ENCODE measurements at places on chromosomes 2 and 18. TPM values are rescaled to one million over a fixed set of nuclear protein-coding genes. Genes with fewer than 3 reads are reported as not detected.

The VWA3B gene
- total RNA-seq: 0.43 TPM

DNA sequence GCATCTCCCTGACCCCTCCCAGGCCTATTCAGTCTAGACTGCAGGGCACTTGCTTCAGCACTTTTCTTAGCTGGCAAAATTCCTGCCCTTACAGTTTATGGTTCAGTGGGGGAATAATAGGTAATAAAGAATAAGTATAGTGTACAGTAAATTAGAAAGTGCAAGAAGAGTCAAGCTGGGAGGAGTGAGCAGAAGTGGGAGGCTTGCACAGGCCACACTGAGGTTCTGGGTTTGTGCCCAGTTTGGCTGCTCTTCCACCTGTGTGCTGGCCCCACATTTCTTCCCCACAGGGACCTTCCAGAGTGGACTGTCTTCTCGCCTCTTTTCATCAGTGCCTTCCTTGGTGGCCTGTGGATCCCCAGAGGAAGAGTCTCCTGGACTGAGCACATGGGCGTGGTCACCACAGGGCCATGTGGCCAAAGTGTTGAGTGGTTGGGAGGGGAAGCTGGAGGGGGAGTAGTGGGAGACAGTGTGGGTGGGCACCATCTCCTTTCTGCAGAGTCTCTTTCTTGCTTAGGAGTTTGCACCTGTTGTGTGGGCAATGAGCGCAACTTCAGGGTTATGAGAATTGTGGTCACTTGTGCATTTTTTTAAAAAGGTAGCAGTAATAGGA is 128.6 kb upstream of the ZSWIM2 start:
- no peak for DNase-seq

GRCh38 chr2:73952499-73953446 is 26.1 kb downstream of the DGUOK start:
- no peak for DNase-seq

GRCh38 chr18:68301441-68301840 is 413.5 kb downstream of the TMX3 start:
- DNase-seq: no peak

The NIFK gene
- 117 TPM for total RNA-seq

The HOXD3 gene
- total RNA-seq: not detected

DNA sequence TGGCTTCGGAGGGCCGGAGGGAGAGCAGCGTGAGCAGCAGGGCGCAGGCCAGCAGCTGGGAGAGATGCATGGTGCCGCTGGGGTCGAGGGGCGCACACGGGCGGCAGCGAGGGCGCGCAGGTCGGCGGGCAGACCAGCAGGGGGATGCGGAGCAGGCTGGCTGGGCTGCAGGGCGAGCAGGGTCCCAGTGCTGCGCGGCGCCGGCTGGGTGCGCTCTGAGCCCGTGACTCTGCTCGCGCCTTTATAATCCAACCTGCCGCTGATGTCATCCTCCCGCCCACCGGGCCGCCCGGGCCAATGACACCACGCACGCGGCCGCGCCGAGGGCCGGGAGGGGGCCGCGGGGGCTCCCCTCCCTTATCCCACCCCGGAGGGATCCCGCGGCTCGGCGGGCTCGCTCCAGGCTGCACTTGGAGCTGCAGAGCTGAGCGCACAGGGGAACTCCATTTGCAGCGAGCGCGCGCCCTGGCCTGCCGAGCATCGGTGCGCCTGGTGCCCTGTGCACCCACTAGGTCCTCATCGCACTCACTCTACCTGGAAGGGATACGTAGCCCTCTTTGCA is at the start of gene NPPC:
NPPC (minus strand) TSS at position 217 of the 562 bp plus-strand sequence; CDS start at position 70, 147 bp downstream.
- peak; percentile 86 for DNase-seq

DNA sequence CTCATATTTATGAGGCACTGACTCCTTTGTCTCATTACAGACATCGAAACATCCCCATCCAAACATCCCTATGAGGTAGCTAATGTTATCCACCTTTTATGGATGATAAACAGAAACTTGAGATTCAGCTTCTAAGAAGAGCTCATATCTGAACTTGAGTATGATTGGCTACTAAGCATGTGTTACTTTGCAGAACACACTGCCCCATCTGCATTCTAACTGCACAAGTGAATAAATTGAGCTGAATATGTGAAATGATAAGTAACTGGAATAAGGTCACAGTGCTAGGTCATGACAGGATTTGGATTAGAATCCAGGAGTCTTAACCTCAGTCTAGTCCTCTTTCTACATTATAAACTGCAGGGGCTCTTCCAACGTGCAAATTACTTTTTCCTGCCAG is 172.7 kb downstream of the SETBP1 start:
- DNase-seq: no peak

DNA sequence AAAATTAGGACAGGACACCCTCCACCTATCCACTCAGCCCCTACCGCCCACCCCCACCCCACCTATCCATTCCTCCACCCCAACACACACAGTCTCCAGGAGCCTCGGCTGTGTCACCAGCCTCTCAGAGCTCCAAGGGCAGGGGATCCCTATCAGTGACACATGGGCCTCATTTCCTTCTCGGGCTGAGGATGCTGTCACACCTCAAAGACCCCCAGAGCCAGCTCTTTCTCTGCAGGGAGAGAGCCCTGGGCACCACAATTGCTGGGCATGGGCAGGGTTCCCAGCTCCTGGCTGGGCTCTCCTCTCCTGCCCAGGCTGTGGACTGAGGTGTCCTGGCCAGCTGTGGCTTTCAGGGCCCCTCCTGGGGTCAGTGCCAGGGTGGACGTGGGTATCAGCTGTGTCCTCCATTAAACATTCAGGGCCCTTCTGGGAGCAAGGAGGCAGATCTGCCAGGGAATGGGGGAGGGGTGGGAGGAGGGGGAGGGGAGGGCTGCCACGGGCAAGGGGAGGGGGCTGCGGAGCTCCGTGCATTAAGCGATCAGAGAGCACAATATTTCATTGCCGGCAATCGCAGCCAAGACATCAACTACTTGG is 14.3 kb upstream of the ECEL1 start:
- DNase-seq: no peak

- no peak for DNase-seq
Measured at GRCh38 chr2:622357-622756, 54.8 kb downstream of the TMEM18 start.

GRCh38 chr2:235709124-235709813 is 215.4 kb downstream of the AGAP1 start:
- no peak for DNase-seq

DNA sequence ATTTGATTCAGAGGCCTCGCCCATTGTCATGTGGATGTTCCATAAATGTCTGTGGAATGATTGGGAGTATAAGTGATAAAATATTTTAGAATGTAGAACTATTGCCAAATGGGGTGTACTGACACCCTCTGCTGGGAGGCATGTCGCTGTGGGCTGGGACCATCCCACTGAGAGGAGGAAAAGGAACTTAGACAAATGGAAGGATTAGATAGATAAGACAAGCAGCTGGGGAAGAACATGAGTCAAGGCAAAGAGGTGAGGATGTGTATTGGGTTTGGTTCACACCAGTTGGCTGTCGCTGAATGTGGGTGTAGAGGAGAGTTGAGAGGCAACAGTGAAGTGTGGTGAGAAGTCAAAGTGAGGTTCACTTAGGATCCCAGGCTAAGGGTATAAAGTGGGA is 4.0 kb downstream of the C2orf74 start:
- DNase-seq: no peak

DNA sequence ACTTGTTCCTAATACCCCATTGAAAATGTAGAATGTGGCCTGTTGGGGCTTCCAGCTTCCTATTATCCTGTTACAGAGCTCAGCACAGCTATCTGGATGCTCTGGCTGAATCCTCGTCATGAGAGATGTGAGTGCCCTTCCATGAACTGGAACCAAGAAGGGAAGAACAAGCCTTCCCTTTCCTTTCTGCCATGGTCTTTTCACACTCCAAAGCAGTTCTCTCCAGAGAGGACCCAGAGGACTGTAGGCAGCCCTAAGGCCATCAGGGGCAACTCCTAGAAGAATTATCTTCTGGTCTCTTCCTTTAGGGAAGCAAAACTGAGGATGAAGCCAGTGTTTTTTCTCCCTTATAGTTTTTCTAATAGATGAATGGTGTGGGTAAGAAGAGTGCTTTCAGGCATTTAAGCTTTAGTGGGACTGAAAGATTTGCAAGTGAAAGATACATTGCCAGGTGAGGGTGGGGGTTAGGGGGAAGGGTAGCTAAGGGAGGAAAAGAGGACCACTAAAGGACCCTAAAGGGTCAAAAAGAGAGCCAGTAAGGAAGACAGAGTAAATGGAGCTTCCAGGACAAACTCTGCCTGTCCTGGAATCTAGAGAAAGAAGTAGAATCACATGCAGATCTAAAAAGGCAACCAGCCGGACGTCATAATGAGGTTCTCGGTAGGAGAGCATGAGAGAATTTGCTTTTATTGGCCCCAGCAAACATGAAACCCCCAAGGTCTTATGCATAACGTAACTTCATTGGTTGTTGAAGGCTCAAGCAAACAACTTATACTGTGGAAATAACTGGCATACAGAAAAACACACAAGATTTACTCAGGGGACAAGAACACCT is 12.4 kb upstream of the XPO1 start:
- DNase-seq: no peak

GRCh38 chr2:12721566-12722446 is 5.1 kb downstream of the TRIB2 start:
- peak; percentile 48 for DNase-seq

The CFC1 gene
- total RNA-seq: not detected

DNA sequence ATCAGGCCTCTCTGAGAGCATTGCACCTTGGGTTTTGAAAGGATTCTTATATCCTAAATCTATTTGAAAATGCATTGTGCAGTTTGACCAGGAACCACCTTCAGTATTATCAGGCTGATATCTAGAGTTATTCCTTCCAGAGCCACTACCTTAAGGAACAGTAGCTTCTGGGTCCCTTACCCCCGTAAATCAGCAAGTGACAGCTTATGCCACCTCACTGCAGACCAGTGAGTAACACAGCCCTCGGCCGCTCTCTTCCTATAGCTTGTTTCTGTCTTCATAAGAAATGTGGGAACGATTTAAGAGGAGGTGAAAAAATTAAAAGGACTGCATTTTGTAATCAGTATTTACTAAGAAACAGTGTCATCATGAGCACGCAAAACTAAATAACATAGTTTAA is 584.2 kb downstream of the GALR1 start:
- DNase-seq: no peak

- no peak for DNase-seq
Measured at GRCh38 chr18:5461041-5461440, 82.8 kb downstream of the EPB41L3 start.

DNA sequence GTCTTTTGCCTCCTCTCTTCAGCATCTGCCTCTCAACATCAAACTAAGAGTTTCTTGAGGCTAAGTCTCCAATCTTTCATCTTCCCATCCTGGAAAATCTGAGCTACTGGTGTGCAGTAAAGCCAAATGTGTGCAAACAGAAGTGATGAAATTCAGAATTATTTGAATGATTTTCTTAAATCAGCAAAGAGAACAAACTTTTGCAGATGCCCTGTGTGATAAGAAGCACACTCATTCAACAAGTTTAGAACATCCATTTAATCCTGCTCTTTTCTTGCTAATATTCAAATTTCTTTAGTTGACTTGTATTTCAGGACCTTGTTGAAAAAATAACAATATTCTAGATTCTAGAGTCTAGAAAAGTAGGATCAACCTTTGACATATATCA is 1374.9 kb upstream of the CELF4 start:
- DNase-seq: no peak

The MAB21L4 gene
- not detected for total RNA-seq

GRCh38 chr18:74742573-74743243 is 145.0 kb downstream of the ZNF407 start:
- DNase-seq: no peak

DNA sequence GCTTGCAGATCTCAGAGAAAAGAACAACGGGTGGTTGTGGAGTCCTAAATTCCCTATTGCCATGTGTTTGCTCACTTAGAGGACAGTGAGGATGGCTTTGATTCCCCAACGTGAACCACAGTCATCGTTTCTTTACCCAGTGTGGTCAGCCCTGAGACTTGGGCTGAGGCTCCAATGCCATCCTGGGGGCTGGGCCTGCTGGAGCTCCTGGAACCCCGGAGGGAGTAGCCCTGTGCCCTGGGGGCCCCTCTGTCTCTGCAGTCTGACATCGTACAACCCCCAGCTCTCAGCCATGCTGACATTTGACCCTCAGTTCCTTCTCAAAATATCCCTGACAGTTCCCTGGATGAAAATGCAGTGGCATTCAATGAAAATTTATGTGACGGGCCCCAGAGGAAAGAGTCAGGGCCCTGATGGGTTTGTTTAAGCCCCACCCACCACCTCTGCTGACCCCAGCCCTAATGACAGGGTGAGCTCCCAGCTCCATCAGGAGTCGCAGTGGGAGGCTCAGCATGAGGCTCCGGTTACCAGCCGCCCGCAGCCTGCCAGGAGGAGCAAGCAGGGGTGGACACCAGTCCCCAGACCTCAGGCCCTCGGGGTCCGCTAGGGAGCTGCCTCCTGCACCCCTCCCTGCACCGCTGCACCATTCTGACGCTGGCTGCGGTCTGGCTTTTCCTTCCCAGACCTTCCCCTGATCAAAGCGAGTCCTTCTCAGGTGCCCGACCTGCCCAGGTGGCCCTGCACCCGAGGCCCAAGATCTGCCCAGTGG is 120.9 kb downstream of the TWIST2 start:
- DNase-seq: no peak

The OSBPL6 gene
- total RNA-seq: 1.9 TPM

DNA sequence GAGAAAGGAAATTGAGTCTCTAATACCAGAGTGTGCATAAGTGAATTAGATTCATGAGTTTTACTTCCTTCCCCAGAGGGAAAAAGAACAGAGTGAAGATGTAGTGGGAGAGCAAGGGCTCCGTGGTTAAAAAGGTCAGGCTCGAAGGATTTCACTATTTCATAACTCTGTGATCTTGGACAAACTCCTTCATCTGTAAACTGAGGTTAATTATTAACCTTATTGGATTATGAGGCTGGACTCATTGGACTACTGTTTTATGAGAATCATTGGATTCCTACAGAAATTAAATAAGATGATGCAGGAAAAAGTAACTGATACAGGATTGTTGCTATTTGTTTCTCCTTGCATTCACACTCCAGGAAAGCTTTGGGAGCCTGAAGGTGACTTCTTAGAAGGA is 45.0 kb downstream of the SRD5A2 start:
- no peak for DNase-seq

GRCh38 chr18:4640349-4641012 is 185.4 kb upstream of the DLGAP1 start:
- DNase-seq: no peak

The RFX8 gene
- total RNA-seq: 0.64 TPM

- DNase-seq: no peak
Measured at GRCh38 chr18:51168960-51169662, 28.4 kb downstream of the MEX3C start.

- no peak for DNase-seq
Measured at GRCh38 chr2:40480073-40480472, 28.2 kb upstream of the SLC8A1 start.

The KYNU gene
- not detected for total RNA-seq

The ANKRD30B gene
- not detected for total RNA-seq

- DNase-seq: no peak
Measured at GRCh38 chr2:60926741-60927552, 45.6 kb downstream of the REL start.

- no peak for DNase-seq
Measured at GRCh38 chr2:31322371-31322770, 88.4 kb downstream of the EHD3 start.

DNA sequence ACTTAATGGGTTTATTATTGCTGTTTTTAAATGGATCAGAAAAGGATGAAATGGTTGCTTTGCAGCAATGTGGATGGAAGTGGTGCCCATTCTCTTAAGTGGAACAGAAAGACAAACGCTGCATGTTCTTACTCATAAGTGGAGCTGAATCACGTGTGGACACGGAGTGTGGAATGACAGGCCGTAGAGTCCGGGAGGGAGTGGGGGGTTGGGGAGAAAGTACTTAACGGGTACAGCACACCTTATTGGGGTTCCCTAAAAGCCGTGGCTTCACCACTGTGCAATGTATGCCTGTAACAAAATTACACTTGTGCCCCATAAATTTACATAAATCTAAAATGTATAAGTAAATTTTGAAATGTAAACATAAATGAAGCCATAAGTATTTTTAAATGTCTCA is 64.0 kb upstream of the CTDP1 start:
- DNase-seq: no peak
